ENCODE measurements at places on chromosomes 3 and 15.
A peak's percentile ranks its signal among the peaks of the same experiment; 100 is the strongest.

DNA sequence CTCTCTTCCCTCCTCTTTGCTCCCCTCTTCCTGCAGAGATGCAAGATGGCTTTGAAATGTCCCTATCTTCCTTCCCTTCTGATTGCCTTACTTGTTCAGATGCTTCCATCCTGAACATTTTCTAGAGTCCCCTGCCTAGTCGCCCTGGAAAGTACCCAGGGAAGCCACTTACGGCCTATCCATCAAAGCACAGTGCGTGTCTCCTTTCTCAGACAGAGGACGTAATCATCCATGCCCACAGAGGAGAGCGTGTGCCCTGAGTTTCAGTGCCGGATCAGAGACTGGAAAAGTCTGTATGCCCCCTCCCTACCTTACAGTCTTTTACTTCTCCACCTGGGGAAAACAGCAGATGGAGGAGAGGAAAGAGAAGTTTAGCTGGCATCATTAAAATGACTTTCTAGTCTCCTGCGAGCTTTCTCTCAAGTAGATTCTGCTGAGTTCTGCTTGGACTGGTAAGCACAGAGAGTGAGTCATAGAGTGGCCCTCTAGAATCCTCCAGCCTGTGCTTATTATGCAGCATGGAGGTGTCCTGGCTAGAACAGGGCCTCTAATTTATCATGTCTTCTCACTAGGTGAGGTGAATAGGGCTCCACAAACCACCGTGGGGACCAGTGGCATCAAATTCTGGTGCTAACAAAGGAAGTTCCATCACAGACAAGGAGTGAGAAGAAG lies 114.6 kb downstream of the SLCO3A1 start:
- DNase-seq, result no peak

DNA sequence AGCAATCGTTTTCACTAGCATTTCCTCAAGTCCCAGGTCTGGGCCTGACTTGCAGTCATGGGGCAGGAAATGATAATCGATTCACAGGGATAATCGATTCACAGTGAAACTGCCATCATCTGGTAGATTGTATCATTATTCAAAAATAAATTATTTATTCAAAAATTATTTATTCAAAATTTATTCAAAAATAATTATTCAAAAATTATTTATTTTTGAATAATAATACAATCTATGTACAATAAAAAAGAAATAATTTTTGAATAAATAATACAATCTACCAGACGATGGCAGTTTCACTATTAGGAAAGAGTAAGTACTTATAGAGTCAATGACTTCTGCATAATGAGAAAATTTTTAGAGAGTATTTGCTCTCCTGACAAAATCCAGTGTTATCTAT lies 28.1 kb upstream of the PROK2 start:
- DNase-seq, result no peak

DNA sequence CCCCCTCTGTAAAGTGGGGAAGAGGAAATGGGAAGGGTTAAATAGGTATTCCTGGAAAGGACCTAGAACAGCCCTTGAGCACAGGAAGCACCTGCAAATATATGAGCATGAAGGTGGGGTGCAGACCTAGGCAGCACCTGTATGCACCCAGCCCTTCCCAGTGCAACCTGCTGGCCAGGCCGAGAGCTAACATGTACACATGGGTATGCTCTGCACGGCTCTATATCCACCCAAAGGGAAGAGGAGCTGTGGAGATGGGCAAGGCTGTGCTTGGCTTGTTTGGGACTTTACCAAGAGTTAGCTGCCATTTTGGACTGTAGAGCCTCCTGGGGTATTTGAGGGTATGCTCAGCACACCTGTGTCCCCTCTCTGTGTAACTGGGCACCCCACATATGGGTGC lies 171.2 kb downstream of the KLF13 start:
- peak; percentile 11 for DNase-seq

- DNase-seq, result no peak
Measured at GRCh38 chr3:113602836-113603235, 70.5 kb downstream of the SIDT1 start.

- no peak for DNase-seq
Measured at GRCh38 chr15:48475600-48476395, 144.6 kb downstream of the DUT start.

DNA sequence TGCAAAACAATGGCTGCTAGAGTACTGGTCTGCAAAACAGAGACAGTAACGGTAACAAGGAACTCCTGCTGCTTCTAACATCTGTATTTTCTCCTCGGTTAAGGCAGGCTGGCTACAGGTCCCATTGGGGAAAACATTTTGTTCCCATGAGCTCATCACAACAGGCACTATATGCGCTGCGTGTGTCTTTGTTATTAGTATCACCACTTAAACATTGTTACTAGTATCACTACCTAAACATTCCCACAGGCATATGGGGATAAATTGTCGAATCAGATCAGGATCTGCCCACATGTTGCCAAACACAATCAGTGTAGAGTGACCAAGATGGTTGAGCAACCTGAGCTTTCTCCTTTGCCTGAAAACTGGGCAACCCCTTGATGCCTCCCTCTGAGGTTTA lies 77.2 kb downstream of the TOP2B start:
- no peak for DNase-seq

- DNase-seq, result no peak
Measured at GRCh38 chr3:105957722-105958121, 88.9 kb upstream of the CBLB start.

DNA sequence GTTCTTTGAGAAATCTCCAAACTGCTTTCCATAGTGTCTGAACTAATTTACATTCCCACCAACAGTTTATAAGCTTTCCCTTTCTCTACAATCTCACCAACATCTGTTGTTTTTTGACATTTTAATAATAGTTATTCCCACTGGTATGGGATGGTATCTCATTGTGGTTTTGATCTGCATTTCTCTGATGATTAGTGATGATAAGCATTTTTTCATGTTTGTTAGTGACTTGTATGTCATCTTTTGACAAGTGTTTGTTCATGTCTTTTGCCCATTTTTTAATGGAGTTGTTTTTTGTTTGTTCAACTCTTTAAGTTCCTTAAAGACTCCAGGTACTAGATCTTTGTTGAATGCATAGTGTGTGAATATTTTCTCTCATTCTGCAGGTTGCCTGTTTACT lies 116.6 kb upstream of the TSC22D2 start:
- no peak for DNase-seq

- DNase-seq, result peak; percentile 27
Measured at GRCh38 chr15:88918738-88919137, 5.6 kb upstream of the MFGE8 start.
